Stimulated activated CD8-positive, alpha-beta memory T cell treated with anti-CD3 and anti-CD28 coated beads, Interleukin-4, amount 100 ng/mL, for 1 hour (primary cell): ENCODE measurements at places on chromosomes 5 and 9.

- no peak for DNase-seq
These were observed 244.0 kb downstream of the EPB41L4A start for GRCh38 chr5:112174959-112175594.

- DNase-seq = no peak
These were observed 86.6 kb downstream of the SLC38A9 start for GRCh38 chr5:55625589-55625909.

DNA sequence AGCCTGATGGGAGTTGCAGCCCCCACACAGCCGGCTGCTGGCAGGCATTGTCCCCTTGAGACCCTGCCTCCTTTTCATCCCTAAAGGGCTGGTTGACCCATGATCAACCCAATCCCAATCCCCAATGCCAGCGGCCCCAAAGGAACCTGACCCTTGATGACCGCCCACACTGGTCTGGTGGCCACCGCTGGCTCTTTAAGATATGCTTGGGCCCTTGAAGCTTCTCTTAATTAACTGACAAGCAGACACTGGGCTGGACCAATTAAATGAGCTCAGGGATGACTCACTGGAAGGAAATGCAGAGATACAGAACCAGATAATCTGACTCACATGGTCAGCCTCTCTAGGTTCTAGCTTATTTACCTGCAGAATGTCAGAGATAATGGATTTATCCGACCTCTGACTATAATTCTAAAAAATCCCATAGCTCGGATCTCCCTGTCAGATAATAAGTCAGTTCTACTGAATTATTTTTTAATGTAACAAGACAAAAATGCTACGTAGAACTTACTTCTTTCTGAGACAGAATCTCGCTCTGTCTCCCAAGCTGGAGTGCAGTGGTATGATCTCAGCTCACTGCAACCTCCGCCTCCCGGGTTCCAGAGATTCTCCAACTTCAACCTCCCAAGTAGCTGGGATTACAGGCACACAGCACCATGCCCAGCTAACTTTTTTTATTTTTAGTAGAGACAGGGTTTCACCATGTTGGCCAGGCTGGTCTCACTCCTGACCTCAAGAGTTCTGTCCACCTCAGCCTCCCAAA is 11.1 kb upstream of the MLANA start:
- no peak for DNase-seq

GRCh38 chr9:133063500-133064231 is 1.9 kb downstream of the CEL start:
- no peak for DNase-seq
